ENCODE measurements at places on chromosomes 5 and 9. TPM values are rescaled to one million over a fixed set of nuclear protein-coding genes. Genes with fewer than 3 reads are reported as not detected.

The ROPN1L gene
- 0.43 TPM for total RNA-seq

DNA sequence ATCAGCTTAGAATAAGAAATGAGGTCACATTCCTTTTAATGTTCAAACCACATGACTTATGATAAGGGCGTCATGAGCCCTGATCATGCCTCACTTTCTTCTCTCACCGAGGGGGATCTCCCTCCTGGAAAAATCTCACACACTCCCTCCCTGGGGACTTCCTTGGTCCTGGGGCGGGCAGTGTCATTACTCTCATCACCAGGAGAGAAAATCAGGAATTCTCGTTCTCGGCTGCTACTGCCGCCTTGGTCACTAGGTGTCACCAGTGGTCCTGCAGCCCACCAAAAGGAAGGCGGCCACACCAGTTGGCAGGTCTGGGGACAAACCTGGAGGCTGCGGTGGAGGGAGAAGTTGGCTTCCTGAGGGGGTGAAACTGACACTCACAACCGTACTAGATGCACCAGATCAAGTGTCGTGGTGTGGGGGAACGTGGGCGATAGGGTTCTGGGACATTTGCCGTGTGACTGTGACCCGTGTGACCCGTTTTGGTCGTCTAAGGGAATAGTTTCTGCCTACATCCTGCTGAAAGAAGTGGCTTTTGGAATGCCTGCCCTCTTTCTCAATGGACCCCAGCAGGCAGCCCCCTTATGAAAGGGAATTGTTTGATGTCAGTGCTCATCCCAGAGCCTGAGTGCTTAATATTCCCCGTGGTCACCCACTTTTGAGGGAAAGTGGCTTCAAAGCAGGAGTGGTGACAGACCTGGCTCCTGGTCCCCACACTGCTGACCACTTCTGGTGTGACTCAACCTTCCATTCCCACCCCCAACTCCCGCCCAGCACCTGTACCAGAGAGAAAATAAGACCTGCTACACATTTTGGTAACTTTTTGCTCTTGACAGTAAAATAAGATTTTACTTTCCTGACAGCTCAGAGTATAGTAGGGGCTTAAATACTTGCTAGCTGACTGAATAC is 63.2 kb downstream of the ACER2 start:
- H3K27ac ChIP-seq: no peak overlapping the region
- H3K27me3 ChIP-seq: peaks cover 12% of the 10 kb centered on the region
- no peaks in the 10 kb centered on the region for H3K4me1 ChIP-seq
- DNase-seq: peak; percentile 50

DNA sequence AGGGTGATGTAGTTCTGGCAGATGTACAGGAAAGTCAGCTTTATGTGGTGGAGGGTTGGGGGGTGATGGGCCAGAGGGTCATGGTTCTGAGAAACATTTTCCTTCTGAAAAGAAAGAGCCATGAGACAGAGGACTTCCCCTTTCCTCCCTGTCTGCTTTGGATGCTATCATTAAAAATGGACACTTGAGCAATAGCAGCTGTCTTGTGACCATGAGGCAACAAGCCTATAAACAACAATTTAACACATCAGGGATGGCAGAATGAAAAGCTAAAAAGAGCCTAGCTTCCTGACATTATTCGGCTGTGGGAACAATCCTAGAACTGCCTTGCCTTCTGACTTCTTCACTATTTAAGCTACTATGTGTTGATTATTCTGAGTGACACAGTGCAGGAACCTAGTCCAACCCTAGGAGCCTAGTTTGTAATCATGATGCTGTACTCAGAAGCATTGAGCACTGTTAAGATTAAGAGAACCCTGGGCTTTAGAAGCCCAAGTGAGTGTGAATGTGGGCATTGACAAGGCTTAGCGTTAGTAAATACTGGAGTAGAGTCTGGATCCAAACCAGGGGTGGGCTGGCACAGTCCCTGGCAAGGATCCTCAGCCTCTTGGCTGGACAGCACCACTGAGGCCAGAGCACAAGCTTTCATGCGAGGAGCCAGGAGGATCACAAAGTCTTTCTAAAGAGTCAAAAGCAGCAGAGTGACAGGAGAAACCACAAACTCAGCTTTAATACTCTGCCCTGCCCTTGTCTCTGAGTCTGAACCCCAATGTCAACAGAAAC is 178.5 kb upstream of the EGFLAM start:
- H3K36me3 ChIP-seq: no peaks in the 10 kb centered on the region
- no peak overlapping the region for H3K27ac ChIP-seq
- no peak for DNase-seq

- H3K27me3 ChIP-seq: peaks cover 2% of the 10 kb centered on the region
- peaks cover 16% of the 10 kb centered on the region for H3K4me1 ChIP-seq
- H3K27ac ChIP-seq: peak overlapping the region; percentile 79
- peaks cover 3% of the 10 kb centered on the region for H3K36me3 ChIP-seq
- H3K4me3 ChIP-seq: peak overlapping the region; percentile 96
Measured at GRCh38 chr9:15305470-15305869, 1.5 kb downstream of the TTC39B start.

- no peaks in the 10 kb centered on the region for H3K36me3 ChIP-seq
- DNase-seq: no peak
- no peak overlapping the region for H3K4me3 ChIP-seq
- H3K27me3 ChIP-seq: no peaks in the 10 kb centered on the region
- no peak overlapping the region for H3K27ac ChIP-seq
Measured at GRCh38 chr5:92181656-92182055, 798.5 kb upstream of the ARRDC3 start.

- H3K36me3 ChIP-seq: no peaks in the 10 kb centered on the region
- H3K4me3 ChIP-seq: no peak overlapping the region
Measured at GRCh38 chr5:112010475-112010874, 253.5 kb upstream of the NREP start.

- H3K4me3 ChIP-seq: no peak overlapping the region
- no peak overlapping the region for H3K27ac ChIP-seq
- no peak for DNase-seq
- no peaks in the 10 kb centered on the region for H3K4me1 ChIP-seq
Measured at GRCh38 chr5:66856041-66856805, 260.0 kb downstream of the MAST4 start.

The ZBTB26 gene
- total RNA-seq: 15.4 TPM

GRCh38 chr5:893137-893506 is 438 bp downstream of the TRIP13 start:
- H3K27ac ChIP-seq: no peak overlapping the region
- H3K36me3 ChIP-seq: peaks cover 11% of the 10 kb centered on the region
- H3K4me1 ChIP-seq: peaks cover 14% of the 10 kb centered on the region
- DNase-seq: no peak
- no peaks in the 10 kb centered on the region for H3K27me3 ChIP-seq

- H3K27ac ChIP-seq: no peak overlapping the region
- no peaks in the 10 kb centered on the region for H3K36me3 ChIP-seq
- no peak overlapping the region for H3K4me3 ChIP-seq
- H3K4me1 ChIP-seq: no peaks in the 10 kb centered on the region
Measured at GRCh38 chr9:135357863-135358551, 121.6 kb upstream of the PPP1R26 start.

GRCh38 chr5:81606150-81606549 is 144.7 kb downstream of the SSBP2 start:
- peaks cover 19% of the 10 kb centered on the region for H3K36me3 ChIP-seq
- peaks cover 8% of the 10 kb centered on the region for H3K4me1 ChIP-seq
- H3K27ac ChIP-seq: no peak overlapping the region
- no peak for DNase-seq
- H3K4me3 ChIP-seq: no peak overlapping the region
- no peaks in the 10 kb centered on the region for H3K27me3 ChIP-seq

The TMEM252 gene
- not detected for total RNA-seq

Measured in progenitor cell of endocrine pancreas (in vitro differentiated cells).